ENCODE measurements at places on chromosomes 3 and 15.

GRCh38 chr3:58350627-58351013 is 17.9 kb downstream of the PXK start:
- DNase-seq: no peak

DNA sequence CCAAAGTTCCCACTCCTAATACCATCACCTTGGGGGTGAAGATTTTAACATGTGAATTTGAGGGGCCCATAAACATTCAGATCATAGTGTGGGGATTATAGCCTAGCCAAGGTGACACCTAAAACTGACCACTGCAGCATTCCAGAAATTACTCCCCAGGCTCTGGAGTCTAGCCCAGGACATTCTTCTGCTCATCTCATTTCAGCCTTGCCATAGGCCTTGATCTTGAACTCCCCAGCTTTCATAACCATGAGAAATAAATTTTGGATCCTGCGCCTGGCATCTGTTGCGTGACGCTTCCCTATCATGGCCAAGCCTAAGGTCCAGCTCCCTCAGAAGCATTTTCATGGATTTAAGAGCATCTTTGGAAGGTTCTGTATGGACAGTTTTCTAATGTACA is 502.9 kb upstream of the THBS1 start:
- DNase-seq: no peak

DNA sequence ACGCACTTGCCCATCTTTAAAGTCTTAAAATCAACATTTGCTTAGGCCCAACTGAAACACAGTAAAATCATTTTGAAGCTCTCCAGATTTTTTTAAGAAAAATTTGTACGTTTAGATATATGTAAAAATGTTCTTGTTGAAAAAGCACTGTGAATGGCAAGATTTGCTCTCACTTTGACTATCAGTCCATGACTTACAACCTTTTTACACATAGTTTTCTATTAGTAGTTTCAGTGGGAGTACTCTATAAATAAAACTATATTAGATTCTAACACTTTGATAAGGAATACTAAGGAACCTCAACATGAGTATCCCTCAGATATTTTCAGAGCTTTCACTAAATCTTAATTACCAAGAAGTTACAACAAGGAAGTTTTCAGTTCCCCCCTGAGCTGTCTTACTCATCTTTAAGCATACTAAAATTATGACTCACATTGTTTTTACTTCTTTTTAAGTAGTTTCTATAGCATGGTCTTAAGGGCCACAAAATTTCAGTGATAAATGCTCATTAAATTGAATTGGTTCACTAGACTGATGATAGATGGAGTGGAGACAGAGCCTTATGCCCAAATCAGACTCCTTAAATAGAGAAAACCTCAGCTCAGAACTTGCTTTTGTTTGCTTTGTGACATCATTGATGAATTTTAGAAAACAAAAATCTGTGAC is 31.6 kb upstream of the RAP2B start:
- peak; percentile 74 for DNase-seq

GRCh38 chr3:142670120-142670519 is 53.7 kb upstream of the TRPC1 start:
- DNase-seq: no peak

DNA sequence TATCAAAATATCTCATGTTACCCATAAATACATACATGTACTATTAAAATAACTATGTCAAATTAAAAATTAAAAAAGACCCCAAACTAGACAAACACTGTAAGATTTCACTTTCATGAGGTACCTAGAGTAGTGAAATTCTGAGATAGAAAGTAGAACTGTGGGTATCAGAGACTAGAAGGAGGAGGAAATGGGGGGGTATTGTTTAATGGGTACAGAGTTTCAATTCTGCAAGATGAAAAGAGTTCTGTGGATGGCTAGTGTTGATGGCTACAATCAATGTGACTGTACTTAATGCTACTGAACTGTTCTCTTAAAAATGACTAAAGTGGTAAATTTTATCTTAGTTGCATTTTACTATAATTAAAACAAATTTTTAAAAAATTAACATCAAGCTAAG is 36.6 kb downstream of the RFX7 start:
- DNase-seq: no peak

GRCh38 chr3:117356091-117356705 is 646.6 kb downstream of the TUSC7 start:
- no peak for DNase-seq

GRCh38 chr3:108031895-108032294 is 58.9 kb downstream of the CD47 start:
- DNase-seq: no peak

DNA sequence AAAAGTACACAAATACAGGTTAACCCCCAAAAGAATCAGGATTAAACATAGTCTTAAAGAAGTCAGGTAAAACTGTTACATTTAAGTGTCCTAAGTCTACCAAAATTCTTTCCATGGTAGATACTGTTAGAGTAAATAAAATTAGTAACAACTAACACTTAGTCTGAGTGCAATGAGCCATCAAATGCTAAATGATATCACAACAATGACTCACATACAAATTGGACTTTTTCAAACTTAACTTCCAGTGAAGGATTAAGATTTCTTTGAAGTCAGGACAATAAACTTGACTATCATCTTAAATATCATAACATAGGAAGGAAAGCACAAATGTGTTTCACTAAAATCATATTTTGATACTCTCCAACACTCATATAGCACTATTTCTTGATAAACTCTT is 43.9 kb downstream of the ZNF148 start:
- DNase-seq: no peak

DNA sequence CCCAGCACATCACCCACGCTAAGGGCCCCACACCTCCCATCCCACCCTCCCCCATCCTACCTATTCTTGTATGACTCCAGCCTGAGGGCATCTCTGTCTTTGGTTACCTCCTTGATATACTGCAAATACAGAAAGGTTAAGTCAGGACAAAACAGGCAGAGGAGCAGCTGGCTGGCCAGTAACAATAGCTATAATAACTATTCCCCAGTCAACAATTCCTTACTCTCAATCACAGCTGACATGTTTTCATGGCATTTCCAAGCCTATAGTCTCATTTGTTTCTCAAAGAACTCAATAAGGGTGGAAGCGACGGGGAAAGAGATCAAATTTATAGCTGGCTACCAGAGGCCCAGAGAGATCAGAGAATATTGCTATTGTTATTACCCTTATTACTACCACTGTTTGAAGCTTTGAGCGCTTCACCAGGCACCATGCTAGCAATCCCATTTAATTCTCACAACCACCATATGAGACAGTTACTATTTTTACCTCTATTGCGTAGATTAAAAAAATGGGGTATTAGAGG is 93.0 kb upstream of the C2CD4B start:
- no peak for DNase-seq

GRCh38 chr3:148092624-148093347 is 604.9 kb upstream of the AGTR1 start:
- no peak for DNase-seq

- no peak for DNase-seq
Measured at GRCh38 chr3:194103983-194104751, 31.8 kb upstream of the HES1 start.

DNA sequence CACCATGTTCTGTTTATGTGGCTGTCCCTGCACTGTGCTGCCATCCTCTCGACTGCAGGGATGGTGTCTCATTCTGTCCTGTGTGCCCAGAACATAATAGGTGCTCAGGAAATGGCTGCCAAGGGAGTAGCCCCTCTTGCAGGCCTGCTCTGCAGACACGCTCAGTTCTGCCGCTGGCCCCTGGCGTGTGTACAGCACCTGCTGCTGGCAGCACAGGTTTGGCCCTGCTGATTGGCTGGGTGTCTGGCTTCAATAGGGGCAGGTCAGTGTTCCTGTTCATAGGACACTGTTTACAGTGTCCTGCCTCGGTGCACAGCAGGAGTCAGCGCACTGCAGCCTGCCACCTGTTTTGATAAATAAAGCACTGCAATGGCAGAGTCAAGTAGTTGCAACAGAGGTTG is 146.9 kb downstream of the DNAJB8 start:
- no peak for DNase-seq

DNA sequence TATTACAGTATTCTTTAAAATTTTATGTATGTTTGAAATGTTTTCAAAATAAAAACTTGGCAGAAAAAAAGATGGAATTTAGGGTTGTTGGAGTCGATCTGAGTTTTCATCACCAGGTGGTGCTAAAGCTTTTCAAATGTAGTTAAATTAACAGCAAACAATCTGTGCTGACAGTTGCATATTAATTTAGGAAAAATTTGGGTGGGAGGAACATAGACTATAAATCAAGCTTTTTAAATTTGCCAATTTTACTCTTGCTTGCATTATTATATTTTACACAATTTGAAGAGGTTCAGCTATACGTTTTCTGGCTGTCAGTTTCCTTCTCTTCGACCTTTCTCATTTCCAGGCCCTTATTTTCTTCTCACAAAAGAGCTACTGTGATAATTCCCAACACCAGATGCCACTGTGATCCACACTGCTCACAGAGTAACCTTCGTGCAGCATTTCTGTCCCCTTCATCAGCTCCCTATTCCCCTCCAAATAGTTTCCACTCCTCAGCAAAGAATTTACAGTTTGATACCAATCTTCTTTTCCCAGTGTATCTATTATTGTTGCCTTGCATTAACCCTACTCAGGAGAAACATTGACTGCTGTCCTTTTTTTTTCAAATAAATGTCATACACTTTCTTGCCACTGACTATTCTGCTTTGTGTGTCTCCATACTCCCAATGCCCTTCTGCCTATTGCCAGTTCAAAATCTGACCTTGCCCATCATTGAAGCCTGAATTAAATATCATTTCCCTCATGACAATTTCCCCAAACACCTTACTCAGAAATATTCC is 53.4 kb upstream of the EIF5A2 start:
- DNase-seq: no peak

DNA sequence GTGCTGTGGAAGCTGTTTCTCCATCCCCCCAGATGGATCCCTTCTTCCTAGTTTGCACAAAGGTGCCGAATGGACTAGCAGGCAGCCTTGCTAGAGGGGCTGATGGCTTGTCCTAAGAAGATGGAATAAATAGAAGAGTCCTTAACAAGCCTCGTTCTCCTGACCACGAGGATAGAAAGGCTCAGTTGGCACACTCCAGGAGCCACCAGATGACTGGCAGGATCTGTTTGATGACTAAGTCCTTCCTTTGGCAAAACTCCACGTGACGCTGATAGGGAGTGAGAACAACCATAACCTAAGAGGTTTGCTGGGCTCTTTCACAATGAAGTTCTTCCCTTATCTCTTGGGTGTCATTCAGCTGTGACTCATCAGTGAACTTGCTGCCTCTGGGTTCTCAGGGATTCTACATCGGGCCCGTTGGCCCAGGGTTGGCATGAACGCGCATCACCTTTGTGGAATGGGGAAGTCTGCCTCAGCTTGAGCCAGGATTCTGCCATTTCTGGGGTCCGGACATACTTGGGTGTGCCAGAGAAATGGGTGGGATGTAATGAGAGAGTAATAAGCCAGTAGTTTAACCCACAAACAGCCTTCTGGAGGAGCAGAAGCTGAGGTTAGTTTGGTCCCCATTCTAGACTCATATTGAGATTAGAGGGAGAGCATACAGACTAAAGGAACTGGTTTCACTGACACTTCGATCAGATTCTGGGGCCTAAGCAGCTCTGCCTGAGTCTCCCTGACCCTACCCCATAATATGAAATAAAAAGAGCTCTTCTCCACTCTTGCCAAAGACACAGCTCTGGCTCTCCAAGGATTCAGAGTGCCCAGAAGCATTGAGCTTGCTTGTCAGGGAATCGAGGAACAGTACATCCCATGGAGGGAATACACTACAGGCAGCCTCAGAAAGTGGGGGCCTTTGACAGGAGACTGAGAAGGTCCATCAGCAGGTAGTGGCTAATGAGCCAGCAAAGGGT is 2.0 kb upstream of the MELTF start:
- DNase-seq: peak; percentile 97

DNA sequence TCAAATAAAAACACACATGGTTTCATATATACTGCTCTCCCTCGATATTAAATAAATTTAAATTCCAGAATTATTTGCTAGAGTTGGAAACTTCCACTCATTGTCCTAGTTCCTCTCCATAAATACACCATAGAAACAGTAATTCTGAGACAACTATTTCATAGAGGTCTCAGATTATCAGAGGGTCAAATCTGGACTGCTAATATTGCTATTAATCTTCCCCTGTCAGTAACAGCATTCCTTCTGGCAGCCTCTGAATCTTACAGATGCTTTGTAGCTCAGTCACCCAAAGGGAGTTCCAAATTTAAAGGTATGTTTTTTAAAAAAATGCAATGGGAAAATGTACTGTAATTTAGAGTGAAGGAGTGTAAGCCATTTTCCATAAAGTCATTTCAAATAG is 428.8 kb downstream of the PYDC2 start:
- DNase-seq: no peak

GRCh38 chr3:156642750-156643728 is 31.4 kb upstream of the TIPARP start:
- DNase-seq: no peak

- no peak for DNase-seq
Measured at GRCh38 chr3:172461530-172462138, 13.4 kb upstream of the GHSR start.

DNA sequence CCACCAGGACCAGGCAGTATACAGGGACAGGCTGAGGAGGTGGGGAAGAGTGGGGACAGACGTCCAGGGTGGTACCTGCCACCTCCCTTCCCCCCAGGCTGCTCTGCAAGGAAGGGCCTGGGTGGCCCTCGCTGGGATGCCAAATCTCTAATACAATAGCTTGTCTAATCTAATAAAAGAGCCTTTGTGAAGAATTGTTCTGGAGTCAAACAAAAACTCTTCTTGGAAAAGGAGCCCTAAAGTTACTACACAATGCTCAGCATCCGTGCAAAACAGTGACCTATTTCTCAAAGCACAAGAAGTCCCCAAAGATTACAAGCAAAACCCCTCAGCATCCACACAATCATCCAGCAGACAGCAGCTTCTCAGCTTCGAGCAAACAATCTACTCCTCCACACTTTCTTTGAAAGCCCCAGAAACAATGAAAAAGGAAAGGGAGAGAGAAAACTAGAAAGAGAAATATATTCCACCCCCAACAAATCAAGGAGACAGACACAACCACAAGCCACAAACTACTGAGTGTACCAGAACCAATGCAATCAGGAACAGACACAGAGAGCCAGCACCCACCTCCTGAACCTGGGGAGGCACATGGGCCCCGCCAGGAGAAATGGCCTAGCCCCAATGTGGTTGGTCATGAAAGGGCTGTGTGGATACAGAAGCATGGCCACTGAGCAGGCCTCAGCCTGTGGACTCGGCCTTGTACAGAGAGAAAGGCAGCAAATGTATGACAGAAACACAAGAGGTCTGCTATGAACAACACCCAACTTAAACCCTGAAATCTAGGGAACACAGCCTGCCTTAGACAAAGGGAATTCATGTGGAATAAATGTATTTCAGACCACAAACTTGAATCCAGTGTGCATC is 177.1 kb upstream of the CHRNA7 start:
- DNase-seq: no peak
